Activated T-helper 1 cell treated with anti-CD3 and anti-CD28 coated beads, Interleukin-12 subunit alpha, Interleukin-12 subunit beta, Interleukin-2, Interleukin-4 antibody, amounts not matched to agents 30 ng/mL and 10 ng/mL and 1 ng/mL, durations not matched to agents 14 hours and 24 hours and 36 hours (primary cell): ENCODE measurements at places on chromosomes 1 and 21. TPM values are rescaled to one million over a fixed set of nuclear protein-coding genes. Genes with fewer than 3 reads are reported as not detected.

SDC3 gene
- 0.26 and 0.34 TPM in 2 replicates for total RNA-seq

EFNA3 gene
- 2.8 and 3.0 TPM in 2 replicates for total RNA-seq

ADAMTS5 gene
- total RNA-seq: not detected in 2 replicates

ITLN1 gene
- total RNA-seq: not detected in 2 replicates

FMO5 gene
- total RNA-seq: 0.17 TPM in 1 of 2 replicates, not detected in the other

SFN gene
- 0.47 and 0.78 TPM in 2 replicates for total RNA-seq

PHGDH gene
- total RNA-seq: 46.7 and 49.3 TPM in 2 replicates

NR5A2 gene
- total RNA-seq: 0.13 TPM in 1 of 2 replicates, not detected in the other

MARK1 gene
- total RNA-seq: not detected in 2 replicates

RIPPLY3 gene
- total RNA-seq: 0.10 TPM in 2 replicates

SDE2 gene
- total RNA-seq: 28.2 and 28.4 TPM in 2 replicates

OPRD1 gene
- 0.05 TPM in 1 of 2 replicates, not detected in the other for total RNA-seq

DVL1 gene
- 66.5 and 72.2 TPM in 2 replicates for total RNA-seq

MROH7 gene
- total RNA-seq: not detected in 2 replicates

CD1E gene
- total RNA-seq: not detected in 2 replicates

RNU1-1 gene
- 2,178 and 3,041 TPM in 2 replicates for total RNA-seq

SLC25A34 gene
- total RNA-seq: 1.1 and 1.8 TPM in 2 replicates

TAL1 gene
- total RNA-seq: not detected in 2 replicates

GPR25 gene
- total RNA-seq: not detected in 2 replicates

C8B gene
- total RNA-seq: not detected in 2 replicates

LEMD1 gene
- not detected in 2 replicates for total RNA-seq

CADM3 gene
- total RNA-seq: not detected in 2 replicates

NCMAP gene
- total RNA-seq: not detected in 2 replicates

RNF186 gene
- not detected in 2 replicates for total RNA-seq

CLCA4 gene
- not detected in 2 replicates for total RNA-seq

AMY2A gene
- not detected in 2 replicates for total RNA-seq

MUL1 gene
- 22.0 and 22.8 TPM in 2 replicates for total RNA-seq

ACTN2 gene
- total RNA-seq: 0.10 TPM in 1 of 2 replicates, not detected in the other

KPRP gene
- total RNA-seq: not detected in 2 replicates

LCE2C gene
- not detected in 2 replicates for total RNA-seq

ATG4C gene
- total RNA-seq: 8.8 TPM in 2 replicates

SERINC2 gene
- not detected in 2 replicates for total RNA-seq

F5 gene
- total RNA-seq: 58.0 and 58.2 TPM in 2 replicates

ZNF362 gene
- 13.8 and 14.6 TPM in 2 replicates for total RNA-seq

TAF1A gene
- total RNA-seq: 19.2 and 19.7 TPM in 2 replicates

SESN2 gene
- total RNA-seq: 18.7 and 19.3 TPM in 2 replicates
